ENCODE measurements at places on chromosomes 4 and X. TPM values are rescaled to one million over a fixed set of nuclear protein-coding genes. Genes with fewer than 3 reads are reported as not detected.

TMEM255A gene
- 0.70 TPM for total RNA-seq

- peaks cover 28% of the 10 kb centered on the region for H3K27me3 ChIP-seq
- H3K27ac ChIP-seq, result no peak overlapping the region
- H3K36me3 ChIP-seq, result no peaks in the 10 kb centered on the region
- peaks cover 49% of the 10 kb centered on the region for H3K4me1 ChIP-seq
- peak overlapping the region; percentile 54 for H3K4me3 ChIP-seq
These were observed 9.4 kb upstream of the PAK3 start for GRCh38 chrX:111086591-111087006.

PAGE4 gene
- total RNA-seq, result not detected

DNA sequence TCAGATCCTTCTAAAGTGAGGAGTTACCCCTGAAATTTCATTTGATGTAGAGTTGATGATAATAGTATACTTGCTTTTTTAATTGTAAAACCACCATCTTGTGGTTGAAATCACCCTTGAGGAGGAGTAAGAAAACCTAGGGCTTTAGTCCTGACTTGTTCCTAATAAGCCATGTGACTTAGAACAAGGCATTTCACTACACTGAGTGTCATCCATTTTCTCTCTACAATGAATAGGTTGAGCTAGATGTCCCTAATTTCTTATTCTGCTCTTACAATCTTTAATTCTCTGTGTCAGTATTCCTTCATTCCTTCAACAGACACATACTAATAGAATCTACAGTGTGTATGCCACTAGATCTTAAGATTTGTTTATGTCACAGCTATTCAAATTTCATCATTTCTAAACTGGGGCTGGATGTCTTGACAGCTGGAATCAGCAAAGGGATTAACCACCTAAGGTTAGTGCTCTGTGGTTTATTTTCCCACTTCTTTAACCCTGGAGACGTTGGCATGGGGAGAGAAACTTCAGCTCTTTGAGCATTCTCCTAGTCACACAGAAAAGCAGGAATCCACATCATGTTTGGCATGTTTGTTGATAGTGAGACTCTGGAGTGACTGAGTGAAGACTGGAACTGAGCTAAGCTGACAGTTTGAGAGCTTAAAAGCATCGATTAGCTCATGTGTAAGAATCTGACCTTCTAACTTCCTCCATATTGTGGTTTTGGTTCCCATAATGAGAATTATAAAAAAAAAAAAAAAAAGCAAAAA is 246.3 kb downstream of the NDST4 start:
- no peak for DNase-seq
- H3K36me3 ChIP-seq, result no peaks in the 10 kb centered on the region
- no peaks in the 10 kb centered on the region for H3K27me3 ChIP-seq
- H3K4me1 ChIP-seq, result no peaks in the 10 kb centered on the region
- peak overlapping the region; percentile 37 for H3K27ac ChIP-seq
- no peak overlapping the region for H3K4me3 ChIP-seq

GRCh38 chrX:20320461-20321159 is 53.9 kb upstream of the RPS6KA3 start:
- H3K4me1 ChIP-seq, result no peaks in the 10 kb centered on the region
- H3K27ac ChIP-seq, result no peak overlapping the region
- no peak for DNase-seq
- H3K36me3 ChIP-seq, result no peaks in the 10 kb centered on the region
- H3K27me3 ChIP-seq, result no peaks in the 10 kb centered on the region
- no peak overlapping the region for H3K4me3 ChIP-seq

GRCh38 chrX:63283348-63283747 is 67.8 kb downstream of the SPIN4 start:
- no peak overlapping the region for H3K4me3 ChIP-seq
- no peak overlapping the region for H3K27ac ChIP-seq
- H3K36me3 ChIP-seq, result peaks cover 2% of the 10 kb centered on the region

VEGFD gene
- total RNA-seq, result 0.43 TPM

DNA sequence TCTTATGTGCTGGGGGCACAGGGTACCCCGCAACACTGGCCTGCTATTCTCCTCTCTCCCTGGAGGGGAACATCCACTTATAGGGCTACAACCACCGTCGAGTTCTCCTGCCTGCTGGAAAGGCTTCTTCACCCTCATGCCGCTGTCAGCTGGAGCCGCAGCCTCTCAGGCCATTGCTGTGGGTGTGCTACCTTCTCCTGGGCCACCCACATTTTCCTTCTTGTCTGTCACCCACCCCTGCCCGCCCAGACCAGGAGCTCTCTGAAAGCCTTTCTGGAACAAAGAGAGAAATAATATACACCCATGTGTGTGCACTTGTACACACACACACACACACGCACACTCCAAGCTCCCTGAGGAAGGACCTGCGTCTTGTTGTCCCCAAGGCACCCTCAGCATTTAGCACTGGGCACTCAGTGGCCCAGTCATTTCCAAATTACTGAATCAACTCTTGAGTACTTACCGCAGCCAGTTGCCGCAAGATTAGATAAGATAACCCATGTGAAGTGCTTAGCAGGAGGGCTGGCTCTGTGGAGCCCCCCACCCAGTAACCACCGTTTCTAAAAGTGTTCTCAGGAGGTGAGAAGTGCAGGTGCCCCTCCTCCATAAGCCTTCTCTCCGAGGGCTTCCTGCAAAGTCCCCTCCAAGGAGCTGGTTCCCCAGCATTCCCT is 50.2 kb downstream of the CPZ start:
- H3K27ac ChIP-seq, result peak overlapping the region; percentile 50
- H3K4me3 ChIP-seq, result no peak overlapping the region
- DNase-seq, result no peak
- peaks cover 25% of the 10 kb centered on the region for H3K27me3 ChIP-seq
- H3K4me1 ChIP-seq, result no peaks in the 10 kb centered on the region

TMPRSS11B gene
- total RNA-seq, result not detected

Data from neural crest cell (in vitro differentiated cells).